ENCODE measurements at places on chromosomes 2 and 18.

DNA sequence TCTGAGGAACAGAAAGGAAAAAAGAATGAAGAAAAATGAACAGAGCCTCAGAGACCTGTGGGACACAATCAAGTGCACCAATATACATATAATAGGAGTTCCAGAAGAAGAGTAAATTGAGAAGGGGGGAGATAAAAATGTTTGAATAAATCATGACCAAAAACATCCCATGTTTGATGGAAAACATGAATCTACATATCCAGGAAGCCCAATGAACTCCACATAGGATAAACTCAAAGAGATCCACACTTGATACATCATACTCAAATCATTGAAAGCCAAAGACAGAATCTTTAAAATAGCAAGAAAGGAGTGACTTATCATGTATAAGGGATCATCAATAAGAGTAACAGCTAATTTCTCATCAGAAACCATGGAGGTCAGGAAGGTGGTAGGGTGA is 80.0 kb downstream of the COA5 start:
- DNase-seq = no peak

DNA sequence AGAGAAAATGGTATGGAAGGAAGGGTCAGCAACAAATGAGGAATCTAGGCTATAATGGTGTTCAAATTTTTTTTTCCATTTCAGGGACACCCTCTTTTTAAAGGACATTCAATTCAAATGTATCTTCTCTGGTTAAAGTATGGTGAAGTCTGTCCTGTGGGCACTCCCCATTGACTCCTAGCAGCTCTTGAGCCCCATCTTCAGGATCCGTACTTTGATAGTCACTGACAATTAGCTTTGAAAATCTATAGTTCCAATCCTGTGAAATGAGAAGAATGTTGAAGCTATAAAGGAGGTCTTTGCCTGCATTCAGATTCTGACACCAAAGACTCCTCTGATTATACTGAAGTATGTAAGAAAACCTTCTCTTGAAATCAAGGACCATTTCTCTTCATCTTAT is 43.3 kb downstream of the KCNH7 start:
- DNase-seq = no peak

GRCh38 chr2:118698564-118698963 is 148.9 kb downstream of the EN1 start:
- no peak for DNase-seq

DNA sequence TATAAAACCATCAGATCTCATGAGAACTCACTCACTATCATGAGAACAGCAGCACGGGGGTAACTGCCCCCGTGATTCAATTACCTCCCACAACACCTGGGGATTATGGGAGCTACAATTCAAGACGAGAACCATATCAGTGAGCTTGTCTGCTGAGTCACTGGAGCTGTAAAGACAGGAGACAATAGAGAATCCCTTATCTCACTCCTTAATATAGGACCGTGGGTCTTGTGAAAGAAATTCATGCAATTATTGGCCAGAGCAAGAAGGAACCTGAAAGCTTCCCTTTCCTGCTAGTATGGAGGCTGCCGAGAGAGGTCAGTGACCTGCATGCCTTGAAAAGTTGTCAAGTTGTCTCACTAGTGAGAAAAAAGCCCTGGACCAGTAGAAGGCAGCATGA is 9.5 kb upstream of the TNFAIP6 start:
- no peak for DNase-seq

- DNase-seq = no peak
Observed at GRCh38 chr2:213238753-213239495, 45.3 kb upstream of the SPAG16 start.

DNA sequence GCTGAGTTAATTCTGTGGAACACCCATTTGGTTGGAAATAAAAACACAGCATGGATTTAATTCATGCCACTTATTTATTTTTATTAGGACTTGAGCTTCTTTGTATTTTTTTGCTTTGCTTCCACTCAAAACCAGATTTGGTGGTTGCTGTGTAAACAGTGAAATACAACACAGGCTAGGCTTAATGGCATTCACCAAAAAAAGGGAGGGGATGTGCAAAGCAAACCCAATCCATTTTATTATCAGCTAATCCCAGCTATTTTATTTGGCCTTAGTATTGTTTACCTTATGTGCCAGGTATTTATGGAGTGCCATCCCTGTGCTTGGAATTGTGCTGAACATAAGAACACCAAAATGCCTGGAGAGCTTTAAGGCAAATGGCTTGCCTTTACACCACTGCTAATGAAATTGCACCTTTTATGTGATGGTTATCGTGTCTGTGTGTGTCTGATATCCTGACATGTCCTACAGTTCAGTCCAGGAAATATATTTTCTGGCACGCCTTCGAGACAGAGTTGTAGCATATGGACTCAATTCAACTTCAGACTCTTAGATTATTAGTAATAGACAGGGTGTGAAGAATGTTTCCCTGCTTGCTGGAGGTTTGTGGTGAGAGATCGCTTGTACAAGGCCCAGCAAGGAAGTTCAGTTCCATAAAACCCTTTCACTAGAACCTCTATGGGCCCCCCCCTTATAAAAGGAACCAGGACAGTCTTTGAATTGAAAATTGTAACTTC is 99.6 kb downstream of the PRPF40A start:
- DNase-seq = no peak

GRCh38 chr2:117087535-117088291 is 726.8 kb upstream of the DDX18 start:
- DNase-seq = no peak

Data from activated CD4-positive, alpha-beta T cell treated with anti-CD3 and anti-CD28 coated beads, Interleukin-2, amount 50 U/mL, for 48 hours (primary cell).